ENCODE measurements at places on chromosomes 16 and 17.

GRCh38 chr16:26295625-26296304 lies 604.0 kb downstream of the HS3ST4 start:
- DNase-seq = no peak

GRCh38 chr16:28859326-28859725 lies 4.3 kb upstream of the SH2B1 start:
- no peak for DNase-seq

DNA sequence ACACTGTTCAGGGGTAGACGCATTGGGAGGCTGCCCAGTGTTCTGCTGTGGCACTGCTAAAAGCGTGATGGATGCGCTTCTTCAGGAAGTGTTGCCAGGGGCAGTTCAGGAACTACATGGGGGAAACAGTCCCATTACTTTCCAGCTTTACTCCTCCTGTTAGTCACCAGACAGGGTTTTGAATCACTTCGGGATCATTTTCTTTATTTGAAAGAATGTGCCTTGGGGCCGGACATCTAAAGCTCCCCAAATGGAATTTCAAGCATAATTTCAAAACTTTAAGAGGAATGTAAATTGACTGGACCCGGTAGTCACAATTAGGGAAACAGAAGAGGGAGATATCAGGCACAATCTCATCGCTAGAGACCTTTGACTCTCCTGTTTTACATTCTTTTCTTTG lies 1.3 kb upstream of the KRTAP2-1 start:
- DNase-seq = no peak

GRCh38 chr16:30078744-30079143 lies 3.0 kb downstream of the PPP4C start:
- no peak for DNase-seq

GRCh38 chr17:15501282-15501681 lies 33.9 kb upstream of the CDRT4 start:
- DNase-seq = no peak

DNA sequence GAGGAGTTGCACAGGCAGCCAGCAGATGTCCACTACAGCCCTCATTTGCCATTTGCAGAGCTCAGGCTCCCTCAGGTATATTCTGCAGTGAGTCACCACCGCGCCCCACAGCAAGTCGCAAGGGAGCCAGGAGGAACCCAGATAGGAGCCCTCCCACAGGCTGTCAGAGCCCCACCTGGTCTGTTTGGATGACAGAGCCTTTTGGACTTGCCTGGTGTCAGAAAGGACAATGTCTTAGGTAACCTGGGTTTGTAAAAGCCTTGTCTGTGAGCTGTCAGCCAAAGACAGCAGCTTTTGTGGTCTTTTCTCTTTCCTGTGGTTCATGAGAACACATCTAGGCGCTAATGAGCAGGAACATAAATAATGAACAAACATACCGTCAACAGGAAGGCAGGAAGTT lies 70.9 kb downstream of the GNAO1 start:
- no peak for DNase-seq

DNA sequence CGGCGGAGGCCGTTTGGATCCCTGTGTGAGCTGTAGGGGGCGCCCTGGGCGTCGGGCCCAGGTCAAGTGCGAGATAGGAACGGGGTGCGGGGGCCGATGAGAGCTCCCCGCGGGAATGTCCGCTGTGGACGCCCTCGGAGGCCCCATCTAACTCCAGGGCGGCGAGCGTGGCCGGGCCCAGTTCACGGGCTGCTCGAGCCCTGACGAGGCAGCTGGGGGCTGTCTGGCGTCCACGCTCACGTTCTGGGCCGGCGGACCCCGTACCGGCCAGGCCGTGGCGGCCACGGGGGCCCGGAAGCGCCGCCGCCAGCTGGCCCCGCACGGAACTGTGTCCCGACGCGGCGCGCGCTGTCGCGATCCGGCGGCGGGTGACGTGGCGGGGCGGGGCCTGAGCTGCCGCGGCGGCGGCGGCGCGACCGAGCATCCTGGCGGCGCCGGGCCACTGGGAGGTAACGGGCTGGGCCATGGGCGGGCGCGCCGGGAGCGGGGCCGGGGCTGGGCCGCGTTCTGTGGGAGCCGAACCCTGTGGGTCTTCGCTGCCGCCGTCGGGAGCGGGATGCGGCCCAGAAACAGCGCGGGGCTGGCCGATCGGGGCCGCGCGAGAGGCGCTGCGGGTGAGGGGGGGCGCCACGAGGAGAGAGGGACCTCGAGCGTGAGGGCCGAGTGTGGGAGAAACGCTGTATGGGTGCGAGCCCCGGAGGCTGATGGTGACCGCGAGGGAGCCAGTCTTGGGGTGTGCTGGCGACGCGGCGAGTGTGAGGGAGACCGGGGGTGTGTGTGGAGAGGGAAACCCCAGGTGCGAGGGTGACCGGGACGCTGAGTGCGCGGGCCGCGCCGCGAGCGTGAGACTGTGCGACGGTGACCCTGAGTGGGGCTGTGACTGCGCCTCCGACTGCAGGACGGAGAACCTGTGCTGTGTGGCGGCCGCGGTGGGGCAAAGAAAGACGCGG lies at the start of gene SLC7A6:
SLC7A6 (plus strand) TSS at position 399 of the 950 bp plus-strand sequence. CDS start 10,201 bp downstream, outside the sequence.
- DNase-seq = no peak

- DNase-seq = no peak
Measured at GRCh38 chr17:81398176-81398831, 3.0 kb downstream of the BAHCC1 start.

- no peak for DNase-seq
Measured at GRCh38 chr17:31050948-31051347, 43.8 kb upstream of the NF1 start.

- peak; percentile 3 for DNase-seq
Measured at GRCh38 chr16:50509521-50510341, 38.5 kb upstream of the NKD1 start.

DNA sequence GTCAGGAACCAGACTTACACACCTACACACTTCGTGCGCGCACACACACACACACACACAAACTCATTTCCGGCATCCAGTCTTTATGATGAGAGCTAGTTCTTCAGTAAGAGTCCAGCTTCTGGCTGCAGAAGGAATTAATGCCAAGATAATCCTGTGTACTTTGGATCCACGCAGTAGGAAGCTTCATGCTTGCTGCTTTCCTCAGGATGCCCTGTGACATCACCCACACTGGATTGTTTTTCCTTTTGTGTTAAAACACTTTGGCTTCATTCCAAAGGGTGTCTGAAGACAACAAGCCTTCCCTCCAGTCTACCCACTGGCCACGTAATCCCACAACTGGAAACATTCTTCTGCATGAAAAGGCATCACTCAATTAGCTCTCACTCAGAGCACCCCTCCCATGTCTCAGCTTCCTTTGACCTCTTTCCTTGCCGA lies 35.4 kb downstream of the KCNJ16 start:
- DNase-seq = no peak

DNA sequence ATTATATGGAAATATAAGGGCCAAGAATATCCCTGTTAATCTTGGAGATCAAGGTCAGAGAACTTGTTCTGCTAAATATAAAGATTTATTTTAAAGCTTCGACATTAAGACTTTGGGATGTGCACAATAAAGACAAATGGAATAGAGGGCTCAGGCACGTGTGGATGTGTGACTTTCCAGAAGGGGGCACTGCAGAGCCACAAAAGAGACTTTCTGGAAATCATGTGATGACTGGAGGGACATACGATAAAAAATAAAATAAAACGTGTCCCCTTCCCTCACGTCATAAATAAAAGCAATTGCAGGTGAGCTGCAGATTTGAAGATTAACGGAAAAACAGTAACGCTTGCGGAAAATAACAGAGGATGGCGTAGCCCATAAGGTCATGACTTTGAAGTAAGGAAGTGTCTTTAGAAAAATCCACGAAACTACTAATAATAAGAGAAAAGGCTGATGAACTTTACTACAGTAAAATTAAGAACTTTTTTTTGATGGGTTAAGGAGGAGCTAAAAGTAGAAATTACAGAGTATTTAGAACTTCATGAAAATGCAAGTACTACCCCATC lies 9.4 kb upstream of the ENGASE start:
- no peak for DNase-seq

- DNase-seq = no peak
Measured at GRCh38 chr17:2904135-2904534, 107.9 kb downstream of the RAP1GAP2 start.

DNA sequence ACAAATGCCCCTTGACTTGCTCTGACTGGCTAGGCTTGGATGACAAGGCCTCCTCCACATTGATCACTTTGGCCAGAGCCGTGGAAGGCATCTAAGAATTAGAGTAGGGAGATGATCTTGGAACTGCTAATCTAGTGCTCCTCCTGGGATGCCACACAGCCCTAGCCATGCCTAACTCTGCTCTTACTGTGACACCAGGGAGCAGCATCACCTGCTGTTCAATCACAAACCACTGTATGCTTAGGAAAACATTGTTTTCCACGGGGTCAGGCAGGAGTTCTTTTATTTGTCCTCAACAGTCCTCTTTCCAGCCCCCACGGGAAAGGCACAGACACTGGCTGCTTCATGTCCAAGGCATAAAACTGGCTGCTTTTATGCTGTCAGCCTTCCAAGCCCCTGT lies 46.3 kb downstream of the C16orf78 start:
- DNase-seq = no peak

GRCh38 chr17:48004983-48005382 lies 32.6 kb downstream of the COPZ2 start:
- no peak for DNase-seq

GRCh38 chr16:1428511-1428910 lies 2.4 kb upstream of the PERCC1 start:
- DNase-seq = no peak

- no peak for DNase-seq
Measured at GRCh38 chr17:39739885-39740356, 2.2 kb downstream of the GRB7 start.

DNA sequence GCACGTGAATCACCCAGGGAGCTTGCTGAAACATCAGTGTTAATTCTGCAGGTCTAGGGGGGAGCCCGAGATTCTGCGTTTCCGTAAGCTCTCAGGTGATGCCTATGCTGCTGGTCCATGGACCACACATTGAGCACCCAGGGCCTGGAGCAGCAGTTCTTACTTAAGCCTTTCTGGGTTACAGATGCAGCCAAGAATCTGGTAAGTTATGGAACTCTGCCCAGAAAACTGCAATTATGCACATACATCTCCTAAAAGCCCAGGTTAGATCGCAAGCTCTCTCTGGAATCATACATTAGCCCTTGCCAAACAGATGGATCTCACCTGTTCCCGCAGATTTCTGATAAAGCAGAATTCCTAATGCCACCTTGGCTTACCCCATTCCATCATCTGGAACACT lies 265.9 kb upstream of the SALL1 start:
- no peak for DNase-seq

DNA sequence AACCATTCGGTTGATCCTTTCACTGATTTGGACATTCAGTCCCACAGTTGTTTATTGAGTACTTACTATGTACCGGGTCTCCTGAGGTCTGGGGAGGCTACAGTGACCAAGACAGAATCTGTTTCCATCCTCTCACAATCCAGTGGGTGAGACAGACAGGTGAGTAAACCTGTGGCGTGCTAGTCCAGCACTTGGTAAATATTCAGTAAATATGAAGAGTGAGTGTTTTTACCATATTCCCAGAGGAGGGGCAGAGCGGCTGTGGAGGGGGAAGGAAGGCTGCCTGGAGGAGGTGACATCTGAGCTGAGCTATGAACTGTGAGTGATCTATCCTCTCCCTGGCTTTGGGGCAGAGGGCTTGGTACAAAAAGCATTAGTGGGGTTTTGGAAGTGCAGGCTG lies 31.4 kb downstream of the CCR7 start:
- no peak for DNase-seq

DNA sequence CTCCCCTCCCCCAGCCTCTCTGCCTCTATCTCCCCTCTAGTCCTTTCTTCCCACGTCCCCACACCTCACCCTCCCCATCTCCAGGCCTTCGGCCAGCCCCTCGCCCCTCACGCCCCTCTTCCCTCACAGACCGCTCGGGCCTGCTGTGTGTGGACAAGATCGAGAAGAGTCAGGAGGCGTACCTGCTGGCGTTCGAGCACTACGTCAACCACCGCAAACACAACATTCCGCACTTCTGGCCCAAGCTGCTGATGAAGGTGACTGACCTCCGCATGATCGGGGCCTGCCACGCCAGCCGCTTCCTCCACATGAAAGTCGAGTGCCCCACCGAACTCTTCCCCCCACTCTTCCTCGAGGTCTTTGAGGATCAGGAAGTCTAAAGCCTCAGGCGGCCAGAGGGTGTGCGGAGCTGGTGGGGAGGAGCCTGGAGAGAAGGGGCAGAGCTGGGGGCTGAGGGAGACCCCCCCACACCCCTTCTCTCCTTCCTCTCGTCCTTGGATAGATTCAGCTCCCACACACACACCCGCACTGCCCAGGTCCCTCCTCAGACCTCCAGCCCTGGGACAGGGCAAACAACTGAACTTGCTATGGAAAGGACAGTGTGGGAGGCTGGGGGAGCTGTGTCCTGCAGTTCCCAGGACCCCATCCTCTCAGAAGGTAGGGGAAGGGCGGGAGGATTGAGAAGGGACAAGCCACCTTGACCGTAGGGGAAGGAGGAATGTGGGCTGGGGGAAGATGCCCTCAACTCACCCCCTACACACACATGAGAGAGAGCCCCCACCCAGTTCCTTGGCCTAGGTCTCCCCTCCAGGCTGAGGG lies 11.1 kb downstream of the NR1D1 start:
- DNase-seq = no peak

- no peak for DNase-seq
Measured at GRCh38 chr17:33574942-33575445, 281.9 kb upstream of the ASIC2 start.

DNA sequence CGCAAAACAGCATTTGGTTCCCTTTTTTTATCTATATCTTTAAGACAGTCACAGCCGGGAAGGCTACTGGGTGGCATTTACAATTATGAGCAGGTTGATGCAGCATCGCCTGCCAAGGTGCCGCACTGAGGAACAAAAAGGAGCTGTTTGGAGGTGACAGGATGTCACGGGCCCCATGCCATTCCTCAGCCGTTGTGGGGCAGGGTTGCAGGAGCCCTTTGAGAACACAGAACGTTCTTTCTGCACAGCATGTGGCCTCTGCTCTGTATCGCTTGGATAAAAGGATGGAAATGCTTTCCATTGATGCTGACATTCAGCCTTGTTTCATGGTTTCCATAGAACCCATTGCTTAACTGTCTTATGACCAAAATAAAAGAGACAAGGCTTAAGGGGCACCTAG lies 141.9 kb upstream of the CDH5 start:
- no peak for DNase-seq

- no peak for DNase-seq
Measured at GRCh38 chr17:4331614-4332013, 34.9 kb downstream of the UBE2G1 start.

- no peak for DNase-seq
Measured at GRCh38 chr17:8798846-8799569, at the start of gene MFSD6L. MFSD6L (minus strand) TSS chr17:8799365; CDS start chr17:8799120, 245 bp downstream.

GRCh38 chr16:29821643-29822115 lies 1.4 kb downstream of the MVP start:
- DNase-seq = no peak
